Nasal cavity respiratory epithelium epithelial cell of viscerocranial mucosa (primary cell): ENCODE measurements at places on chromosomes 4 and X. TPM values are rescaled to one million over a fixed set of nuclear protein-coding genes. Genes with fewer than 3 reads are reported as not detected.

FAM149A gene
- total RNA-seq = under 0.01 and 1.7 TPM in 2 replicates

SPIN2B gene
- total RNA-seq = 3.1 and 4.9 TPM in 2 replicates

TBX22 gene
- not detected in 2 replicates for total RNA-seq

SLIT2 gene
- total RNA-seq = 0.43 and 4.1 TPM in 2 replicates

ESX1 gene
- total RNA-seq = not detected in 2 replicates

KLHL4 gene
- under 0.01 and 0.64 TPM in 2 replicates for total RNA-seq

POLN gene
- total RNA-seq = 1.4 and 4.1 TPM in 2 replicates

TRIM60 gene
- total RNA-seq = not detected in 2 replicates

SHOX gene
- total RNA-seq = not detected in 2 replicates

PAGE2B gene
- not detected in 2 replicates for total RNA-seq

TRIML2 gene
- total RNA-seq = under 0.01 and 0.07 TPM in 2 replicates

PLP1 gene
- not detected in 2 replicates for total RNA-seq

USP17L12 gene
- total RNA-seq = not detected in 2 replicates

DKC1 gene
- 101 and 106 TPM in 2 replicates for total RNA-seq

FAM47E gene
- total RNA-seq = 0.34 and 2.1 TPM in 2 replicates

KDR gene
- 0.43 TPM in 1 of 2 replicates, not detected in the other for total RNA-seq

SPOCK3 gene
- 0.34 and 2.3 TPM in 2 replicates for total RNA-seq

MAGEA3 gene
- not detected in 2 replicates for total RNA-seq

RHOXF2 gene
- not detected in 2 replicates for total RNA-seq

CDKL2 gene
- 0.34 and 3.0 TPM in 2 replicates for total RNA-seq

EPHA5 gene
- under 0.01 TPM in 1 of 2 replicates, not detected in the other for total RNA-seq

NR3C2 gene
- 0.34 and 1.4 TPM in 2 replicates for total RNA-seq

FRMPD4 gene
- total RNA-seq = under 0.01 TPM in 2 replicates

CLDN22 gene
- not detected in 2 replicates for total RNA-seq

GPR50 gene
- not detected in 2 replicates for total RNA-seq

KLHL8 gene
- 22.2 and 25.4 TPM in 2 replicates for total RNA-seq

FRAS1 gene
- 19.8 and 30.4 TPM in 2 replicates for total RNA-seq

FGFR3 gene
- 16.4 and 164 TPM in 2 replicates for total RNA-seq

SLC26A1 gene
- total RNA-seq = under 0.01 and 0.07 TPM in 2 replicates

IL15 gene
- total RNA-seq = 0.34 and 4.5 TPM in 2 replicates

PNMA6F gene
- not detected in 2 replicates for total RNA-seq

PNMA6A gene
- 0.34 and 0.57 TPM in 2 replicates for total RNA-seq

TRIM75 gene
- not detected in 2 replicates for total RNA-seq

CCNA2 gene
- 0.34 and 0.93 TPM in 2 replicates for total RNA-seq

DBET gene
- total RNA-seq = not detected in 2 replicates

PDZD4 gene
- total RNA-seq = 0.36 TPM in 1 of 2 replicates, not detected in the other

PRSS12 gene
- 28.4 and 31.1 TPM in 2 replicates for total RNA-seq

KCND1 gene
- total RNA-seq = under 0.01 and 0.93 TPM in 2 replicates

FGB gene
- total RNA-seq = not detected in 2 replicates

MAGEA2B gene
- total RNA-seq = not detected in 2 replicates

FAM184B gene
- under 0.01 TPM in 1 of 2 replicates, not detected in the other for total RNA-seq

MCF2 gene
- 0.07 and 0.34 TPM in 2 replicates for total RNA-seq
